AG10803 (cell line): ENCODE measurements at places on chromosomes 5 and 9.

GRCh38 chr9:134809292-134809691, 71.3 kb upstream of the FCN2 start:
- DNase-seq, result peak; percentile 31

DNA sequence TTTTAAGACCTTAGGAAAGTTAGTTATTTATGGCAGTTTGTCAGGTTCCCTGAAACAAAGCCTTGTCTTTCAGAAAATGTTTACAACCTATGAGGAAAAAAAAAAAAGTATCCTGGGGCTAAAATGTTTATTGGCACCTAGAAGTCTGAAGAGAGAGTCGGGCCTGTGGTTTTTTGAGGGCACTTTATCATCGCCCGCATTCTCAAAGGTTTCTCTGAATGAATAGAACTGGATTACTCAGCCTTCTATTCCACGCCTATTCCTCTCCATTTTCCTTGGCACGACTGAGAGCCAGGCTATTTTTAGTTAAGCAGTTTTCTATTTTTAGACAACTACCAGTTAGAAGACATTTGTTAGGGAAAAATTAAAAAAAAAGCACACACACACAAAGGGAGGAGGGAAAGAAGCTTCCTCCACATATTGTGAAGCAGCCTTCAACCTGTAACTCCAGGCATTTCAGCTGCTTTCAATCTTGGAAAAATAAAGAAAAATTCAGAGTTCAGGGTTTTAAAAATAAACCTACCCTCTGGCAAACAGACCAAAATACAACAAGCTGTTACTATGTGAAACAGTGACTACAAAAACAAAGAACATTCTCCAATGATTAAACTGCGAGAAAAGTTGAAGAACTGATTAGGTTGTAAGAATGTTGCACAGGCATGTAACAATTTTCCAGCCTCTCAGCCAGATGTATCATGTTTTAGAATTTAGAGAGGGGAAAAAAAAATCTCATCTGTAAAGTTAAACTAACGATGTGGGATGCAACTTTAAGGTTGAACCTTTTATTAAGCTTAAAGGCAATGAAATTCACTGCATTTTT, 97.0 kb downstream of the MEF2C start:
- DNase-seq, result peak; percentile 92

- DNase-seq, result no peak
Observed at GRCh38 chr9:14148501-14149103, 165.3 kb downstream of the NFIB start.

GRCh38 chr5:125578551-125578950, 832.1 kb upstream of the ZNF608 start:
- DNase-seq, result no peak

DNA sequence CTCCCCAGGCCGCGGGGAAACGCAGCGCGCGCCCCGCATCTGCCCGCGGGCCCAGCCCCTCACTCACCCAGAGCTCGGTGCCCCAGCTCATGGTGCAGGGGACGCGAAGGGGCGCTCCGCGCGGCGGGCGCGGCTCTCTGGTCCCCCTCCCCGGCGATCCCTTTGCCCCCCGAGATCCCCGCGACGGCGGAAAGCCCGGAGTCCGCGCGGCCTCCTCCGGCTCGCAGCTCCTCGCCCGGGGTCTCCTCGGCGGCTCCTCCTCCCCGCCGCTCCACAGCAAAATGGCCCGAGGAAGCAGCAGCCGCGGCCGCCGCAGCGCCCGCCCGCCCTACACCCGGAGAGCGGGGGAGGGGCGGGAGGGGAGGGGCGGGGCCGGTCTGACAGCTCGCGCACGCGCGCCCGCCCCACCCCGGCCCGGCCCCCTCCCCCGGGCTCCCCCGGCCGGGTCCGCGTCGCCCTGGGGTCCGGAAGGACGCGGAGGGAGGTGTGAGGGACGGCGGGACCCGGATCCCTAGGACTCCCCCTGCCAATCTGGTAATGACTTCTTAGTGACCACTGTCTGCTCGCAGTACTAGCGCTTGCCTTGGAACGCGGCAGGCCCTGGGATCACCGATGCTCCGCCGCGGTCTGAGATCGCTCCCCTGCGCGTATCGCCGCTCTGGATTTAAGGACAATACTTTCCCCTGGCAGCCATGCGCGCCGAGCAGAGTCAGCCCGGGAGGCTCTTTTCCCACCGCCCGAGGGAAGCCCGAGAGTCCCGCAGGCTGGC, at the start of gene FNBP1:
TSS of gene FNBP1 (minus strand) at position 305 of the 769 bp plus-strand sequence. CDS start at position 91, 214 bp downstream.
- peak; percentile 75 for DNase-seq
